ENCODE measurements at places on chromosomes 2 and 18. TPM values are rescaled to one million over a fixed set of nuclear protein-coding genes. Genes with fewer than 3 reads are reported as not detected.

- no peak for DNase-seq
Observed at GRCh38 chr2:17969661-17970060, 91.2 kb downstream of the KCNS3 start.

The MROH2A gene
- under 0.01 TPM for total RNA-seq

- no peak for DNase-seq
Observed at GRCh38 chr2:41033127-41033526, 581.2 kb upstream of the SLC8A1 start.

- no peak for DNase-seq
Observed at GRCh38 chr18:9741793-9742523, 33.9 kb downstream of the RAB31 start.

- DNase-seq, result no peak
Observed at GRCh38 chr2:241030333-241030680, 31.9 kb downstream of the SNED1 start.

The OBSL1 gene
- 90.4 TPM for total RNA-seq

The MAP3K19 gene
- total RNA-seq, result not detected

DNA sequence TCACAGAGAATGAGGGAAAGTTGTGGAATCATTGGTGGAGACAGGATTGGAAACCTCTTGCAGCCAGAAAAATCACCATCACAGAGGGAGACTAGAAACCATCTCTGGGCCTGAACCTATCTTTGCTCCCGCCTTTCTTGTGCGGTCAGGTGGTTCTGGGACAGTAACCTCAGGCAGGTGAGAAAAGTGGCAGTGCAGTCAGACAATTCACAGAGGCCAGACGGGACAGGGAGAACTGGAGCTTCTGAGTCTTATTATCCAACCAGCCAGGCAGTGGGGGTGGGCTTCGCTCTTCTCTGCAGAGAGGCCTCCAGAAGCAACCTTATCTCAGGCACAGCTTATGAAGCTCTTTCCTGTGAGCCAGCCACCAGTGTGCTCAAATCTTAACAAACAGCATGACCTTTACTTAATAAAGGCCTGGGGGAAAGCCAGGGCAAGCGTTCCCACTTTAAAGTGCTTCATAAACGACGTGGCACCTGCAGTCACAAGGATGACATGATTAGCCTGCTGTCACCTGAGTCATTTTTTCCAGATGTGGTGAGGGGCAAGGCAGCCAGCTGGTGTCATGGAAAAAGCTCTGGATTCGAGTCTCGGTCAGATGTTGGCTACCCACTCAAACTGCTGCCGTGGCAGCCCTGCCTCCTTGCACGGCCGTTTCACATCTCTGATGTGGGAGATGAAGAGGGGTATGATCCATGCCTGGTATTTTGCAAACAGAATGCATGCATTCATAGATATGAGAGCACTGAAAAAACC is 109.7 kb downstream of the B3GNT2 start:
- no peak for DNase-seq

The NYAP2 gene
- not detected for total RNA-seq

- no peak for DNase-seq
Observed at GRCh38 chr18:35284841-35285240, 5.2 kb downstream of the ZSCAN30 start.

Measured in fibroblast of the aortic adventitia (primary cell).